Foreskin keratinocyte (primary cell): ENCODE measurements at places on chromosomes 6 and 20.

DNA sequence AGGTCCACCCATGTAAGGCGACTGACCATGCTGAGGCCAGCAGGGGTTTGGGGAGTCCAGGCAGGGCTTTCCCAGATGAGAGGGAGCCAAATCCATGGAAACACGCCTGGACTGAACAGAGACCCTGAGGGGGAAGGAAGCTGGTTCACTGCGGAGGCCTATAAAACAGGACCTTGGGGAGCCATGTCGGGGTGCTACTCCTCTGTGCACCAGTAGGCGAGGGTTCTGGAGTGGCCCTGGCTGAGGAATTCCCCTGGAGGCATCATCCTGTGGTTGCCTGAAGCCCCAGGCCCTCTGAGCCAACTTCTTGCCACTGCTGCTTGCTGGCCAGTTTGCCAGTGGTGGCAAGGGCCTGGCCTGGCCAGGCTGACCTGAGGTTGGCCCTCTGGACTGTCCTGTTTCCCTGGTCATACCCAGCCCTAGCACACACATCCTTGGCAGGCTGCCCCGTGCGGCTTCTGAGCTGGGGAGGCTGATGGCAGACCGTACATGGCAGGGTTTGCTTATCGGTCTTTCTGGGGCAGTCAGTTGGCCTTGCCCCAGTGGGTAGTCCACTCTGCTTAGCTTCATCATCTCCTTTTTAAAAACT lies 2.2 kb upstream of the LRRN4 start:
- DNase-seq, result no peak

- peak; percentile 73 for DNase-seq
These were observed 64.8 kb downstream of the UTRN start for GRCh38 chr6:144349690-144350527.

DNA sequence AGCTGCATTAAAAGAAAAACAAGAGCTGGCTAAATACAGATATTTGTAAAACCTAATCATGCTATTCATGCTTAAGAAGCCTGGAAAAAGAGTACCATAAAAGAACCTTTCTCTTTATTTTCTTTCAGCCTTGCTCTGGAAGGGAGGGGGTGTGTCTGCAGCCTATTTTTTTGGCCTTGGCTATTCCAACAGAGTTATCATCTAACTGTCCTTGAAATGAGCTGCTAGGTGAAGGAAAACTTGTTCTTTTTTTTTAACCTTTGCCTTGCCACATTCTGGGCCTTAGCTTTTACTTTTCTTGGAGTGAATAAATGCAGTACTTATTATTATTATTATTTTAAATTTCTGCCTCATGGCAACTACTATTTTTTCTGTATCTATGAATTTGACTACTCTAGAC lies 224.9 kb upstream of the SYNCRIP start:
- no peak for DNase-seq

DNA sequence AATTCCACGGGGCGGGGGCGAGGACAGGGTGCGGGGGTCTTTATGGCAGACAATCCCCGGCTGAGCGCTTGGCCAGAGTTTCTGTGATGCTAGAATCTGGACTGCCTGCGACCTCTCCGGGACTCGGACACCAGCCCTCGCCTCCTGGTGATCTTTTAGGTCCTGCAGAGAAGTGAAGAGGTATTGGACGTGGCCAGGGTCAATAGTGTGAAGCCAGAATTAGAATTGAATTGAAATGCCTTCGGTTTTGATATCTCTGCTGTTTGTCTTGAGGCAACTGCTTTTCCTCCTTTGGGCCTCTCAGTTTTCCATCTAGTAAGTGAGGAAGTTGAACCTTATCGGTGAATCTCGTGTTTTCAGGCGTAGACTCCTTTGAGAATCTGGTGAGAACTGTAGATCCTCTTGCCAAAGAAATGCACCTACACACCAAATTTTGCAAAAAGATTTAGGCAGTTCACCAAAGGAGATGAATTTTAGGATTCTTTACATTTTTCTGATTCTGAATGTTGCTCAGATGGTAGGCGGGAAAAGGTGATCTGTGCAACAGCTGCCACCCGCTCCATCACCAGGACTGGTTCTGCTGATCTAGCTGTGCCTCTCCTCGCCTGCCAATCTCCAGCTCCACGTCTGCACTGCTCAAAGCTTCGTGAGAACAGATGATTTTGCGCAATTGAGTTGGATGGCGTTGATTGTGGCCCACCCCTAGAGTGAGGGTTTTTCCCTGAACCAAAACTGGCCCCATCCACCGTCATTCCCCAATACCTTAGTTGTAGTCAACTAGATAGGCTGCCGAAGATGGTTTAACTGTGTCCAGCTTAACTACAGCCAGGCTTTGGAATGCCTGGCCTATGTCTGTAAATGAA lies 837 bp upstream of the OSER1 start:
- DNase-seq, result peak; percentile 46

- no peak for DNase-seq
These were observed 32.1 kb downstream of the FAM83B start for GRCh38 chr6:54878718-54879117.
